Neural crest cell (in vitro differentiated cells): ENCODE measurements at places on chromosomes 1 and 21. TPM values are rescaled to one million over a fixed set of nuclear protein-coding genes. Genes with fewer than 3 reads are reported as not detected.

DNA sequence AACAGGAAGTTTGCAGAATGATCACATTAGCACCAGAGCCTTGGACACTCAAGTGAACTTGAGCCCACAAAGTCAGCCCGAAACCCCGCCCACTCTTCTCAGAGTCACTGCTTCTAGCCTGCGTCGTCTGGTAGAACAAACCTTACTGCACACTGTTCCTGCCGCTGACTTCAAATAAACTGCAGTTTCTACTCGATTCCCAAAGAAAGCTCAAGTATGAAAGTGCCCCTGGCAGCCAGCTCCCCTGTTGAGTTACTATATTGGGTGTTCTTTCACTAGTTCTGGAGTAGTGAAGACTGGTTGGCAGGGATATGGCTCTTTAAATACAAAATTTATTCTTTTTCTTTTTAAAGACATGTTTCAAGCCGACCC is 164.7 kb downstream of the GALNT2 start:
- no peak for DNase-seq

DNA sequence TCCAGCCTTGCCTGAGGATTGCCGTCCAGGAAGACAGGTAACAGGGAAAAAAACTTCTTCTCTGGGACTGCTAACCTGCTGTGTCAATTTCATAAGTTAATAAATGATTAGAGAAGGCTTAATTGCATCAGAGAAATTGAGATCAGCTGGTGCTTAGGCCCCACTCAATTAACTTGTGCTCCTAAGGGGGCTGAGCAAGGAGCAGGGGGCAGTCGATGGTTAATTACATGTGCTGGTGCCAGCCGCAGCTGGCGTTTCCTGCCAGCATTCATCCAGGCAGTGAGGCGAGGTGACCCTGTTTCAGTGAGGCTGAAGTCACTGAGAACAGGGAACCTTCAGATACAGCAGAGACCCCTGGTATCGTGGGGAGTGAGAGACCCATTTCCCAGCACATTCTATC is 60.0 kb downstream of the FAM163A start:
- no peak for DNase-seq

DNA sequence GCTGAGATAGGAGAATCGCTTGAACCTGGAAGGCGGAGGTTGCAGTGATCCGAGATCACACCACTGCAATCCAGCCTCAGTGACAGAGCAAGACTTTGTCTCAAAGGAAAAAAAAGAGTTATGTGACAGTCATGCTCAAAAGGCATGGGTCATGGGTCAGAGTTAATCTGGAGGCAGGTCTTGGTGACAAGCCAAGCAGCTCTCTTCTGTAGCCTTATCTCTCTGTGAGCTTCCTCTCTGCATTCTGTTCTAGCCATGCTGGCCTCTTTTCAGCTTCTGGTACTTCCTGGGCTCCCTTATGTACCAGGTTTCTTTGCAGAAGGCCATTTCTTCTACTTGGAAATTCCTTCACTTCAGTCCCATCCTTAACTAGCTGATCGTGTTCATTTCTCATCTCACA is 63.6 kb downstream of the NGF start:
- no peak for DNase-seq

GRCh38 chr1:198176179-198176578 is 19.4 kb downstream of the NEK7 start:
- DNase-seq, result no peak

DNA sequence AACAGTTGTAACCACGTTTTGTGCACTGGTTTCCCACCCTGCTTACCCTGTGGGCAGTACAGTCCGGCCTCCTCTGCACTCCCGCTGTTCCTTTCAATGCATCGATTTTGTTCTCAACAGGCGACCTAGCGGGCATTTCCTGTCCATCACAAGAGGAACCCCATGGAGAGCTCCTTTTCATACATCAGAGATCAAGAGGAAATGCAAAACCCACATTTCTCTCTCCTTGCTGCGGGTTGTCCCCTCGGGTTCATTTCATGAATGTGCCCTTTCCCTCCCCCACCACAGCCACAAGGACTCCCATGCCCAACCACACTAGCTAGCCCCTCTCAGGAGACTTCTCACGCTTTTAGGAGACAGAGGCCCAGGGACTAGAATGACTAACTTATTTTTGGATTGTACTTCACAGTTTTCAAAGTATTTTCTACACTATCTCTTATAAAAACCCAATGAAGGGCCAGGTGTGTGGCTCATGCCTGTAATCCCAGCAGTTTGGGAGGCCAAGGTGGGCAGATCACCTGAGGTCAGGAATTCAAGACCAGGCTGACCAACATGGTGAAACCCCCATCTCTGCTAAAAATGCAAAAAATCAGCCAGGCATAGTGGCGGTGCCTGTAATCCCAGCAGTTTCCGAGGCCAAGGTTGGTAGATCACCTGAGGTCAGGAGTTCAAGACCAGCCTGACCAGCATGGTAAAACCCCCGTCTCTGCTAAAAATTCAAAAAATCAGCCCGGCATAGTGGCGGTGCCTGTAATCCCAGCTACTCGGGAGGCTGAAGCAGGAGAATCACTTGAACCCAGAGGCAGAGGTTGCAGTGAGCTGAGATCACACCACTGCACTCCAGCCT is 18.4 kb downstream of the ATP1A4 start:
- peak; percentile 48 for DNase-seq

DNA sequence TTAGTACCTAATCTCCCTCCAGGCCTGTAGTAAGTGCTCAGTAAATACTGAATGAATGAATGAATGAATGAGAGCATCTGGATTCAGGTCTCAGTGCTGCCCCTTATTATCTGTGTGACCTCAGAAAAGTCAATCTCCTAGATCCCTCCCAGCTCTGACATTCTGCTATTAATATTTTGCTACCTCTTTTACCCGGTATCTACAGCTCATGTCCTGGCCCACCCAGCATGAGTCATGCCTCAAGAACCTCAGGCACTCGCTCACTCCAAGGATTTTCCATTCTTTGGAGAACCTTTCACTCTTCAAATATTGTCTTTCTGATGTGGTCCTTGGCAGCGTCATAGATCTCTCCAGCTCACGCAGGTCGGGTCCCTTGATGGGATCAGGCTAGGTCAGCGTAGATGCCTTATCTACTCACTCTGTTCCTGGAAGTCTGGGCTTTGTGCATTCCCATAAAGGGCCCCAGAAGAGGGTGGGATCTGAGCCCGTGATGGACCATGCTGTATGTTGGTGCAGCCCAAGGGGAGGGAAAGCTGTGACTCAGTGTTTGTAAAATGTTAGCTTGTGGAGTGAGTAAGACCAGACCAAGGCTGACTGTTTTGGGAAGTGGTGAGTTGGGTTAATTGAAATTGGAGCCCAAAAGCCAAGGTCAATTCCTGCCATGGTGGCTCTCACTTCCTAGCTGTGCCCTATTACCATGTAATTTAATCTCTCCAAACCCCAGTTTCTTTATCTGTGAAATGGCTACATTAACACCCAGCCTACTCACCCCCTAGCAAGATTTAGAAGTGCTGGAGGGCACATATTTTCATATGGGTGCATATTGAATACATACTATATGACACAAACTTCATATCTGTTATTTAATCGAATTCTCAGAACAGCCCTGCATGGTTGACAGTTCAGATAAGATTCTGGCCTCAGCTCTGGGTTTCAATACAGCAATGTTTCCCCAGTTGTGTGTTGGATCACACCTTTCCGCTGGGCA is 214.1 kb upstream of the USP24 start:
- no peak for DNase-seq

DNA sequence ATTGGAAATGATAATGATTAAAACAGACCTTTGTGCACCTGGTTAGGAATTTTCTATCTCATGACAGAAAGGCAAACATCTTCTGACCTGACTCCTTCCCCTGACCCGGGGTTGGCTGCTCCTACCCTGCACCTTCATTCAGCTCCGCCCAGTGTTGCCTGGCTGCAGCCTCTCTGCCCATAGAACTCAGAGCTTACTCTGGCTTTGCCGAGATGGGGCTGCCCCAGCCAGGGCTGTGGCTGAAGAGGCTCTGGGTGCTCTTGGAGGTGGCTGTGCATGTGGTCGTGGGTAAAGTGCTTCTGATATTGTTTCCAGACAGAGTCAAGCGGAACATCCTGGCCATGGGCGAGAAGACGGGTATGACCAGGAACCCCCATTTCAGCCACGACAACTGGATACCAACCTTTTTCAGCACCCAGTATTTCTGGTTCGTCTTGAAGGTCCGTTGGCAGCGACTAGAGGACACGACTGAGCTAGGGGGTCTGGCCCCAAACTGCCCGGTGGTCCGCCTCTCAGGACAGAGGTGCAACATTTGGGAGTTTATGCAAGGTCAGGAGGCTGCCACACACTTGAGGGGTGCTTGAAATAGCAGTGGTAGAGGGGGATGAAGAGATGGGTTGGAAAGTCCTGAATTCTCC is at the start of gene DIO1:
TSS of gene DIO1 (plus strand) at position 189 of the 638 bp plus-strand sequence. CDS start at position 213, 24 bp downstream.
- DNase-seq, result no peak

GRCh38 chr1:28421744-28422143 is 52.2 kb downstream of the PHACTR4 start:
- DNase-seq, result no peak

- DNase-seq, result no peak
Measured at GRCh38 chr1:219489636-219490035, 123.3 kb downstream of the ZC3H11B start.

DNA sequence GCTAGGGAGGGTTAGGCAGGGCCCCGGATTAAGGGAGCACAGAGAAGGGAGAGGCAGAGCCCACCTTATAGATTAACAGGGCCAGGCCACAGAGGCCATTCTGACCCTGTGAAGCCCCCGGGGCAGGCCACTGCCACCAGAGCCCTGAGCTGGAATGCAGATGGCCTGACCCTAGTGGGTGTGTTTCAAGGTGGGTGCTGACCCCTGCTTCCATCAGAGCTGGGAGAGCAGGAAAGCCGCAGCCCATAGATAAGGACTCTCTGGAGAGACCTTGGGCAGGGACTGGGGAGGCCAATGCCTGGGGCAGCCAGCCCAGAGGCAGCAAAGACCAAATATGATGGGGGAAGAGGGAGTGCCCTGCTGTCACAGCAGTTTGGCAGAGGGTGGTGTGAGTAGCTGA is 35.9 kb downstream of the NCMAP start:
- no peak for DNase-seq

DNA sequence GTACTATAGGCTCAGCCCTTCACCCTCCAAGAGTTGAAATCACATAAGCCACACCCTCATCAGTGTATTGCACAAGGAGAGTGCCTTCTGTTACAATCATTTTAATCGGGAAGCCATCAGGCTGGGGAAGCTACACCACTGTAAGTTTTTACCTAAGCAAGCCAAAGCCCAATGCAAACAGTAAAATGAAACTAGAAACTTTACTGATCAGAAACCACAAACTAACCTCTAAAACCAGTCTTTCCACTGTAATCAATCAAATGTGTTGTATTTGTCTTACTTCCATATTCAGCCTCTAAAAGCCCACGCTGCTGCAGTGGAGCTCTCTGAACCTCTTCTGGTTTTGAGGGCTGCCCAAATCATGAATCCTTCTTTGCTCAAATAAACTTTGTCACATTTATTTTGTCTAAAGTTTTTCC is 26.2 kb downstream of the CAPN8 start:
- DNase-seq, result no peak

DNA sequence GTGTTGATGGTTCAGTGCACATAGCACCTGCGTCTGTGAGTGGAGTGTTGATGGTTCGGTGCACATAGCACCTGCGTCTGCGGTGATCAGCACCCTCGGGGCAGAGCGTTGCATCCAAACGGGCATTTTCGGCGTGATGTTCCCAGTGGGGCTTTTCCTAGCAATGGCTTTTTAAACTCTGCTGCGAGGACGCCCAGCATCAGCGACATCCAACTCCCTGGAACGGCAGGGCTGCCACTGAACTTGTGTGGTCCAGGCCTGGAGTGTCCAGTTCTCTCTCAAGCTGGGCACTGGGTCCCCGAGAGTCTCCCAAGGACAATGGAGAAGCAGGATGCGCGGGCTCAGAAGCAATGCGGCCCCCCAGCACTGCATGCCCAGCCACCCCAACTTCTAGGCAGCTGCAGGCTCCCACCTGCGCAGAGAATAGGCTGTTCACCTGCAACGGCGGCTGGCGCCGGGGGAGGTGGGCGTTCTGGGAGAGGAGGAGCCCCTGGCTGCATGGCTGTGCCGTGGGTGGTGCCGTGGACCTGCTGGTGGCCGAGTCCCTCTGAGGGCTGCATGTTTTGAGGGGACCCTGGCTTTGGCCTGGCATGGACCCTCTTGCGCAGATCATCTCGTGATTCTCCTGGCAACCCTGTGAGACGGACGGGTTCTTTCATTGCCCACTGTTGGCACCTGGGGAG is 10.1 kb upstream of the C1orf174 start:
- DNase-seq, result no peak

DNA sequence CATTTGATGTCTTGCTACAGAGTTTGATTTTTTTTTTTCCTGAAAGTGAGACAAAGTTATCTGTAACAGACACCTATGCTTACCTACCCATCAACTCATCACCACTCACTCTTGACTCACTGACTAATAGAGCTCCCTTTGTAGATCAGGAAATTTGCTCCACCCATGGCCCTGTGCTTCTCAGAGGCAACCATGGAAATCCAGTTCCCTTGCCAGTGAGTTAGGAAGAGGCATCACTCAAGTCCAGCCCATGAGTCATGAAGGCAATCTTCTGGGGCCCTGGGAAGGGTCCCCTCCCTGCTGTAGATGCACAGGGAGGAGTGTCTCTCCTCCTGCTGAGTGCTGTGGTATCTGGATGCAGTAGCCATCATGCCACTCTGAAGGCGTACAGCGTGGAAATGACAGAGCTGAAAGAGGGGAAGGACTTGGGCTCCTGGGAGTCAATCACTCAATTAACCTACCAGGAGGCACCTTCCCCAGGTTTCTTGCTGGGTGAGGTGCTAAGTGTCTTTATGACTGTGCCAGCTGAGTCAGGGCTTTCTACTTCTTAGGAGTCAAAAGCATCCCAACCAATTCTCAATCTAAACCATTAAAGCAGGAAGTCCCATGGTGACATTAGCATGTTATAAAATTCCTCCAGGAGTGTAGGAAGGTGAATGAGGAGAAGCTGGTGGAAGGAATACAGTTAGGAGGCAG is 56.1 kb downstream of the DNTTIP2 start:
- DNase-seq, result no peak

- no peak for DNase-seq
Measured at GRCh38 chr1:146032631-146033219, 11.2 kb upstream of the HJV start.

DNA sequence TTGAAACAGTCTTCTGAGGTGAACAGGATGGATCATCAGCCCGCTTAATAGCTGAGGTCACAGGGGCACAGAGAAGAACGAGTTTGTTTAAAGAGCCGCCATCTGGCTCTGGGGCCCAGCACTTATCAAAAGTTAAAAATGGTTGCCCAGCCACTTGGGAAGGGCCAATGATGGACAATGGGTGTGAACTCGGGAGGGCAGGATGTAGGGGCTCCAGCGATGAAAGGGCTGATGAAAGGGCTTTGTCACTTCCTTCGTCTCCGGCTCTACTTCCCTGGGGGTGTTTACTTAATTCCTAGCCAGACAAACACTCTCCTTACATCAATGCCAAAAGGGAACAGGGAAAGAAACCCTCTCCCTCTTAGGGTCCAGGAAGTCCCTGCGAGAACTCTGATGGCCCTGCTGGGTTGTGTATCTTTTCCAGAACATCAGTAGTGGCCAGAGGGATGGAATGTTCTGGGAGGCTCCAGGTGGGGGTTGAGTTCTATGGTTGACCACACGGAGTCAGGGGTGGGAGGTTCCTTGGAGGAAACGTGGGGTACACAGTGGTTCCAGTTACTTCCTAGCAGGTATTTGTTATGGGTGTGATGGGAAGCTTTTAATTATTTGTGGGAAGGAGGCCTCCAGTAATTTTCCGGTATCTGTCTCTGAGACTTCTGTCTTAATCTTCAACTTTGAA is 9.0 kb upstream of the ABCG1 start:
- DNase-seq, result no peak

DCDC2B gene
- not detected in 2 replicates for total RNA-seq

LCE3A gene
- not detected in 2 replicates for total RNA-seq

KCNJ6 gene
- total RNA-seq, result 0.68 and 0.75 TPM in 2 replicates
